ENCODE measurements at places on chromosomes 4 and X. TPM values are rescaled to one million over a fixed set of nuclear protein-coding genes. Genes with fewer than 3 reads are reported as not detected.

The TMEM271 gene
- 2.1 TPM for polyA plus RNA-seq

GRCh38 chr4:140254651-140255299, 100.8 kb upstream of the MAML3 start:
- DNase-seq: no peak

- DNase-seq: no peak
Observed at GRCh38 chr4:165288639-165289422, 38.6 kb upstream of the MSMO1 start.

DNA sequence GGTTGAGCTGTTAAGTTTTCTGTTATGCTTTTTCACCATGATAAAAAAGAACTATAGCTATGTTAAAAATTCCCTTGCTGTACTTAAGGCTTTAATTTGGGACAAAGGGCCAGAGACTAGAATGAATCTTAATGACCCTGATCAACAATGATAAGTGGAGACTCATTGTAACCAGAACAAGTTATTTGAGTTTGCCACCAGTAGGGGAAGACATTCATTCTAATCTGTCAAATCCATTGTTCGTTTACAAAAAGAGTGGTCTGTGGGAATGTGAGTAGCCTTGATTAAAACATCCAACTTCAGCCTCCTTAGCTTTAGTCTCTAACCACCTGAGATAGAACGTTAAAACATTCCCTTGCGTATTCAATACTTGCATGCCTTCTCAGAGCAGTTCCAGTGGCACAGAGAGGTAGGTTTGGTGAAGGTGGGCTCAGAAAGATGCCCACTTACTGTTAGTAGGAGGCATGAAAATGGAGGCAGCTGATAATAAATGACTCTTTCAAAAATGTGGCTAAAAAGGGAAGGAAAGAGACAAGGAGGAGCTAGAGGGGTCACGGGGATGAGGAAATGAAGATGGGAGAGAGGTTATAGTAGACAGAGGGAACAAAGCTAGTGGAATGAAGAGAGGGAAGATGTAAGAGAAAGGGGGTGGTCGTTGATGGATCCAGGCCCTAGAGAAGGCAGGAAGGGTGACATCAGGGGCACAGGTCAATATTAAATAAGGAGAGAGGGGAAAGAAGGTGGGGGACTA, 66.2 kb downstream of the EGF start:
- no peak for DNase-seq

GRCh38 chrX:11352296-11352741, 59.1 kb downstream of the AMELX start:
- no peak for DNase-seq

GRCh38 chr4:5322321-5322720, 271.0 kb downstream of the STK32B start:
- DNase-seq: peak; percentile 5

The RASL11B gene
- polyA plus RNA-seq: 9.4 TPM

The NDNF gene
- 0.42 TPM for polyA plus RNA-seq

GRCh38 chr4:140255927-140256326, 101.9 kb upstream of the MAML3 start:
- DNase-seq: no peak
